Memory B cell (primary cell): ENCODE measurements at places on chromosomes 16 and 17.

DNA sequence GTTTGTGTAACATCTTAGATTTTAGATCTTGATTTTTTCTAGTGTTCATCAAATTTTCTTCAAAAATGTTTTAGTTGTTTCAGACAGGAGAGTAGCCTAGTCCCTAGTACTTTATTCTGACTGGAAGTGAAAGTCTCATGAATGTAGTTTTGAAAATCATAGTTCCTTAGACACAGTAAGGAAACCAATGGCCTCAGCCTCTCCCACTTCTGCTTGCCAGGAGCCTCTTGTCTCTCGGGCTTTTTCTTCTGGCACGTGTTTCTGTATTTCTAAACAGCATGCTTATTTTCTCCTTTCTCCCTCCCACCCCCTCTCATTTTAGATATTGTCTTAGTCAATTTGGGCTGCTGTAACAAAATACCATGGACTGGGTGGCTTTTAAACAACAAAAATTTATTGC, 9.8 kb downstream of the SLFN5 start:
- DNase-seq: no peak

GRCh38 chr17:39144416-39144840, 7.0 kb downstream of the PLXDC1 start:
- no peak for DNase-seq

DNA sequence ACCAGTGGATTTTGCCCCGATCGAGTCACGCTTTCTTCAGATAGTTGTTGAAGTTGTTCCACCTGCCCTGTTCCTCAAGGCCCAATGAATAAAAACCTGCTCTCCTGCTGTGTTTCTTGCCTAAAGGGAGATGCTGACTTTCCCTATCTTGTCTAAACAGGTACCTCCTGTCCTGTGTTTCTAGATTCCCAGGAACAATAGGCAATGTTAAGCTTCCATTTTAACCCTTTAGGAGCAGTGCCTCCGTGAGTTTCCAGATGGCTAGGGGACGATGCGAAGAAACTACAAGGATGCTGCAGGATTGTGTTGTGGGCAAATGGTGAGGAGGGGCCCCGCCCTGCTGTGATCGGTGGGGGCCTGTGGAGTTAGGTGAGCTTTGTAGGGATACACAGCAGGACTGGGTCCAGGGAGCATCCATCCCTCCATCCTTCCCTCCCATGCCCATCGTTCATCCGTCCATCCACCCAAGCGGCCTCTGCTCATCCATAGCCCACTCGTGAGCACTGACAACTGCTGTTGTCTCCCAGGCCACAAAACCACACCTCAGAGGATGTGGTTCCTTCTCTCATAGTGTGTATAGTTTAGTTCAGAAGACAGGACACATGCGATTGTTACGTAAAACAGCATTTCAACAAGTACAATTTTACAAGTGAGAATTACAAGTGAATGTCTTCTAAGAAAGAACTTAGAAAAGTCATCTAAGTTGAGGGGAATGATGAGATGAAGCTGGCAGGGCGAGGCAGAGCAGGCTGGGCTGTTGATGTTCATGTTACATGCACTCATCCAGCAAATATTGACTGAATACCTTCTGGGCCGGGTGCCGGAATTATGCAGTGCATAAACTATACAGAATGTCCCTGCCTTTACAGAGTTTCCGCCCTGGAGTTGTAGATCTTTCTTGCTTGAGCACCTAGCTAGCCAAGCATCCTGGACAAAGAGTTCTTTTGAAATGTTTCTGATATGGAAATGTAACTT, 5.2 kb downstream of the ARSG start:
- DNase-seq: no peak

GRCh38 chr17:73827627-73828291, 183.5 kb upstream of the SDK2 start:
- no peak for DNase-seq

DNA sequence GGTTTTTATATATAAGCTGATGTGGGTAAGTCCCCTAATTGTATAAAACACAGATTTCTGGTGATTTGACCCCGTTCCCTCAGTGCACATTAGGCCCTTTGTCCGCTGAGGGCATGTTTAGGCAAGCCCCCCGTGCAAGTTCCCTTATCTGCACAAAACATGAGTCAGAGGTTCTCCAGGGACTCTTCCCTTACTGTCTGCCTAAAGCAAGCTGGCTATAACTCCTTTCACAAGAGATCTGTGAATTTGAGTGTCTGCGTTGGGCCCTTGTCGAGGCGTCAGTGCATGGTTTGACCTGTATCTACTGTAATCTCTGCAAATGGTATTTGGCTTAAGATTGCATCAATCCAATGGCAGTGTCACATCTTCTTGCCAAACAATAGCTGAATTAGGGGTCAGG, 712.8 kb downstream of the CDH8 start:
- no peak for DNase-seq

DNA sequence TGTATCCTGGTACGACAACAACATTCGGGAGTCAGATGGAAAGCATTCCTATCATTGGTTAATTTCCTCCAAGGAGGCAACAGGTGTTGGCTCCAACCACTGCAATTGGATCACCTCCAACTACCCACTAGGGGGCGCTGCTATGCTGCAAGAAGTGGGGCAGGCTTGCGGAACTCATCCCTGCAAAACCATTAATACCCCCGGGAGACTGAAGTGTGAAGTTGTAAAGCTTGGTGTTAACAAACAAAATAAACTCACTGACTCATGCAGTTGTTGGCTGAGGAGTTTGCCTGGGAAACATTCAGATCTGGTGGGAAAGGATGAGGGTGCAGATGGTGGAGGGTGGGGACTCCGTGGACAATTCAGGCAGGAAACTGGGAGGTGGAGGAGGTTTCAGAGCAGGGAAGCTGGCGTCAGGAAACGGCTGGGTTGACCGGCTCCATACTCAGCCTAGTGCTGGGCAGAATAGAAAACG, 84.9 kb downstream of the HS3ST2 start:
- DNase-seq: peak; percentile 36

GRCh38 chr17:70034158-70034557, 40.9 kb upstream of the KCNJ16 start:
- DNase-seq: no peak

- peak; percentile 3 for DNase-seq
Observed at GRCh38 chr17:79652999-79653643, 42.3 kb upstream of the RBFOX3 start.

- no peak for DNase-seq
Observed at GRCh38 chr17:50559674-50560184, 786 bp upstream of the CACNA1G start.

GRCh38 chr16:55437625-55438024, 41.4 kb upstream of the MMP2 start:
- DNase-seq: no peak

GRCh38 chr16:22190081-22190775, 15.8 kb upstream of the EEF2K start:
- peak; percentile 84 for DNase-seq

DNA sequence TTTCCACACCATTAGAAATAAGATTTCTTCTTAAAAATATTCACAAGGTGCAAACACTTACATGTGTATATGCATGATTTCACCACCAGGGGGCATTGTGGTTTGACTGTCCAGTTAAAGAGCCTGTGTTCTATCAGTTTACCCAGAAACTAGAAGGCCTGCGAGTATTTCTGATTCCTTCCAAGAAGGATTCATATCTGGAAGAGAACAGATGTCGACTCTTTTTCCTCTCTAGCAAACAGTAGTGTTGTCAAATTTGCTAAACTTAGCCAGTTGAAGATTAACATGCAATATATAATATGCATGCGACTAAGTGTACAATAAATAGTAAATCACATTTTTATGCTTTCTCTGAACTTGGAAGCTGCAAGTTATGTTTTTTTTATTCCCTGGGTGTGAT, 404.1 kb downstream of the WWOX start:
- DNase-seq: peak; percentile 21

DNA sequence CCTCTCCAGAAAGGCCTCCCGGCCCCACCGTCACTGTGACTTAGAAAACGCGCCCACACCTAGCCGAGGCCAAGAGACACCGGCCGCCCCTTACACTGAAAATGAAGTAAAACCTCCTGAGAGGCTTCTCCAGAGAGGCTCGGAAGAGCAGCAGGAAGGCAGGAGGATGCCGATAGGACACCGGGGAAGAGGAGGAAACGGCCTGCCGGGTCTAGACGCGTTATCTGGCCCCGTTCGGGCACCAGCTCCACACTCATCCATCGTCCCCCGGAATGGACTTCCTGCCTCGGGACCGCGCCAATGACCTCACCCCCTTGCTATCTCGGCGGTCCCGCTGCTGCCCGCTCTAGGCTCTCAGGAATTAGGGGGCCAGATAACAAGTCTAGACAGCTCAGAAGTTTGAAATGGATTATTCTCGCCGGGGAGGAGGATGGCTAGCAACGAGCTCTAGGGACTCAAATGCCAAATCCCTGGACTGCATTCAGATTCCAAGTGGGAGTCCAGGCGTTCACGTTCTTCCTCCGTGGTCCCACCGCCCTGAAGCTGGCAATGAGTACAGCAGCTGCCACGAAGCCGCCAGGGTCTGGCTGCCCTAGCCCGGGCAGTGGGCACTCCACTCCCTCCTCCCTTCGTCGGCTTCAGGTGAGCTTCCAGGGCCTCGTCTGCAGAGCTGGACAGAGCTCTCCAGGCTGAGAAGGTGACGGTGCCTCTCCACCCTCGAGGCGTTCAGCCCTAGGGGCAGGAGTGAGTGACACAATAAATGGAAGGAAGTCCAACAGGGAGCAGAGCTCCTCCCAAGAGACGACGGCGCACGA, 350.9 kb downstream of the FOXL1 start:
- DNase-seq: no peak

DNA sequence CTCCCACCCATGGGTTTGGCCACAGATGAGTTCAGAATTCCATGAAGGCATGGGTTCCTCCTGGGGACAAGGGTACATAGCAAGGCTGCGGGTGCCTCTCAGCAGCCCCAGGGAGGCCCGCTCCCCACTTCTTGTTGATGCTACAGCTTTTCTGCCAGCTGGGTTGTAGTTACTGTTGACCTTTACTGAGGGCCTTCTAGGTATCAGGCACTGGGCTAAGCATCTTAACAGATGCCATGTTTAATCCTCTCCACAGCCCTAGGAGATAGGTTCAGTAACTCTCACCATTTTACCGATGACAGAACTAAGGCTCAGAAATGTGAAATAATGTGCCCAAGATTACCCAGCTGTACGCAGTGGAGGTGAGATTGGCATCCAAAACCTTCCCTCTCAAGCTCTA, 54.3 kb upstream of the DLX4 start:
- no peak for DNase-seq

DNA sequence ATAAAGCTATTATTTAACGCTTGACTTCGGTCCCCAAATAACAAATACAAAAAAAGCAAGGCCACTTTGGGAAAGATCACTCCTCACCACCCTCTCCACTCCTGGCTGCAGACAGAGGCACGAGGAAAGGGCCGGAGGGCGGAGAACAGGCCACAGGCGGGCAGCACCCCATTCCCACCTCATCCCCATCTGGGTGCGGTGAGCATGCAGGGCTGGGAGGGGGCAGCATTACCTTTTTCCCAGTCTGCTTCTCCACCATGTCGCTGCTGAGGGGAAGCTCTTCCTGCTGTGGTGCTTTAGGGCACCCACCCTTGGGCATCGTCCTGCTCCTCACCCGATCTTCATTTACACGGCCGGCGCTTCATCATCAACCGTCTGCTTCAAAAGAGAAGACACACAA, 99.2 kb downstream of the ZNF778 start:
- no peak for DNase-seq

DNA sequence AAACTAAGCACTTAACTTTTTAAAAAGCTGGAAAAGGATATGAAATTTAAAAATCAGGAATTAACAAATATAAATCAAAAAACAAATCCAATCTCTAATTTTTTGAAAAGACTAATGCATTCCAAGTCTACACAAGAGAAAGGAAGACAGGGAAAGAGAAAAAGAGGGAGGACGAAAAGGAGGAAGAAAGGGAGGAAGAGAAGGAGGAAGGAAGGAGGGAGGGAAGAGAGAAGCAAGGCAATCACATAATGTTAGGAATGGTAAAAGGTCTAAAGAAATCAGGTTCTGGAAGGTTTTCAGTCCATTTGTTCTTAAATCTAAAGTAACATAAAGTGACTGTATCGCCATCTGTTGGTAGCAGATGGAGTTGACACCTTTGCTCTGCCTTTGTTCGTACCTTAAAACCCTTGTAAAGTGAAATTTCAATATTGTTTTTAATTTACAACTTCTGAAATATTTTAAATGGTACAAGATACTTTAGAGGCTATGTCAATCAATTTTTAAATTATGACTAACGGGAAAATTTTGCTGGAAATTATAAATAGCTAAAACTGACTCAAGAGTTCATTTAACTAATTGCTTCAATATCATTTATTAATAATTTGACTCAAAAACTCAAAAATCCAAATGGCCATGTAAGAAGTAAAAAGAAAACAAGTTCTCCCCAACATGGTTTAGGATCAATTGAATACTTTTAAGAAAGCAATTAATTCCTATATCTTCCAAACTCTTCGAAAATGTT, 20.4 kb upstream of the CDYL2 start:
- DNase-seq: peak; percentile 38

GRCh38 chr17:43324205-43324893, 74.4 kb upstream of the ARL4D start:
- no peak for DNase-seq

DNA sequence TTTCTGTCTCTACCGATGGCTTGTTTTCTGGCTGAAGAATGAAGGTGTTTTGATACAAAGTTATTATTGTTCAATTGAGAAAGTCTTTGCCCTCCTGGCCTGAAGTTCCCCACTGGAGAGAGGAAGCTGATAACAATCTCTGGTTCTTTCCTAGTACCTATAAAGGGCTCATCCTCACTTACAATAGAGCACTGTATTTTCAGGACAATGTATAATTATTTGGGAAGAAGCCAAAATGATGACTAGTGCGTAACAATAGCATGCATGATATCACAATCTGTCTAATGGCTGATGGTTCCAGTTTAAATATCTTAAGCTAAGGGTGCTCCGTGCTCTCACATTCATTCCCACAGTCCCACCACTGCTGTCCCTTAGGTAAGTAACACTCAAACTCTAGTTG, 230.7 kb downstream of the IRX3 start:
- DNase-seq: no peak

- DNase-seq: no peak
Observed at GRCh38 chr16:27085182-27085581, 18.5 kb downstream of the C16orf82 start.

DNA sequence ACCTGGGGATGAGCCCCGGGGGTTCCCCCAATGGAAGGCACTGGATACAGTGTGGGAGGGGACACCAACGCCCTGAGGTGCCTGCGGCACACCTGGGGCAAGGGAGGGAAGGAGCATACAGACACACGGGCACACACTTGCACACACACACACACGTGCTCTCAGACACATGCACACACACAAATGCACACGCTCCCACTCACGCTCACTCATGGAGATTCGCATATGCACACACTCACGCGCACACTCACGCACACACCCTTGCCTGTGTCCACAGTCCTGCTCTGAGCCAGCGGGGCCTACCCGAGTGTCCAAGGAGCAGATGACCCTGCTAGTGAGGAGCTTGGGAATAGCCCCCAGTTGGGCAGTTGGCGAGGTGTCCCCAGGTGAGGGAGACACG, 16.7 kb upstream of the PVALEF start:
- no peak for DNase-seq
